Effector CD4-positive, alpha-beta T cell (primary cell): ENCODE measurements at places on chromosomes 3 and 15.

DNA sequence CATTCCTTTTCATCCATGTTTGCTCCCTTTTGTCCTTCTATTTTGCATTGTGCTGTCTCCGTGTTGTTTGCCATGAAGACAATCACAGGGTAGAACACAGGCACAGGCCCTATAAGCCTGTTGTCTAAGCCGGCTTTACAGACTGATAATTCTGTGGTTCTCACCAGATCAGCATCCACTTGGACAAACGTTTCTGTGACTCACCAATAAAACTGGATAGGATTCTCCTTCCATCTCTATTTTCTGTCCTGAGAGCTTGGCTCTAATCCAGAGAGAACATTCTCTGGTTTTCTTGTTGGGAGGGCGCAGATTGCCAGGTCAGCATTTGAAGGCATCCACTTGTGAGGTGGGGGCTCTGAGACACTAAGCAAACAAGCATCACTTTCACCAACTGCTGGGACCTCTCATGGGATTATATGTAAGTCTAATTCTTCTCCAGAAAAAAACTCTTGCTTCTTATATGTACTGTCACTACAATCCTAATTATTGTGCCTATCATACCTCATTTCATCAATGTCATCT lies 101.6 kb downstream of the ERC2 start:
- no peak for DNase-seq

GRCh38 chr3:33146791-33147445 lies 33.1 kb downstream of the CRTAP start:
- no peak for DNase-seq

GRCh38 chr3:119018690-119019463 lies 15.8 kb downstream of the IGSF11 start:
- DNase-seq, result no peak

DNA sequence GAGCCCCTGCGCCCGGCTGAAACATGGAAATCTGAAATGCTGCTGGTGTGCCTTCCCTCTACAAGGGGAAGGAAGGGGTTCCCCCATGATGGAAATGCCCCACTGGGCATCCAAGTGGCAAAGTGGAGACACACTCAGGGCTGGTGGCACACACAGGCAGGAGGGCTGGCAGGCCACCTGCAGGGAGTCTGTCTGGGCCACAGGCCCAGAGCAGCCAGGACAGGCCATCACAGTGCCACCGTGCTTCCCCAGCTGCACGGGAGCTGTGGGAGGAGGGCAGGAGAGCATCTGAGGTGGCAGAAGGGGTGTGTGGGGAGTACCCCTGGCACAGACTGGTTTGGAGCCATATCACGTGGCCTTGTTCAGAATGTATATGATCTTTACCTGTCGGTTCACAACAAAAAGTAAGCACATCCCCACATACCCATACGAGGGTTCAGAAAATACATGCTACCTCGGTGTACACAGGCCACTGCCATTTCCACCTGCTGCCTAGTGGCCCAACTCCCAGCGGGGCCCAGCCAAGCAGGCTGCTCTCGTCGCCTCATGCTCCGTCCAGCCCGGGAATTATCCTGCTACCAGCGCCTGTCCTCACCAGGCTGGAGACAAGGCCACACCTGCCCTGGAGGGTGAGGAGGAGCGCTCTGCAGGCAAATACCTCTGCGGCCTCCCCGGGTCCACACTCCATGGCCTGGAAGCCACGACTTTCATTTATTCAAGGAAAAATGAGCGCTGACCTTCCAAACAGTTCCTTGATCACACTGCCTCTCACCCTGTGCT lies 22.6 kb upstream of the DUSP7 start:
- DNase-seq, result no peak

DNA sequence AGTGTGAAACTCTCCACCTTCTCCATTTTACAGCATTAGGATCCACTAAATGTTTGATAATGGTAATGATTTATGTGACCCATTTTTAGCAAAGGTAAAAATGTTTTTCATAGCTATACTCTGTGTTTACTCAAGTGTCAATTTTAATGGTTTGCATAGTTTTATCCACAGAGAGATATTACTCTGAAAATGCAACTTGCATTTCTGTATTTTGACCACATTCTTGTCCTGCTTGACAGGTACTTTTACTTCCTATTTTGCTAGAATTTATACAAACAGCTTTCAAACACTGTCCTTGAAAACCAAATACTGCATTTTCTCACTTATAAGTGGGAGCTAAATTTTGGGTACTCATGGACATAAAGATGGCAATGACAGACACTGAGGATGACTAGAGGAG lies 62.9 kb downstream of the SERPINI1 start:
- DNase-seq, result no peak

- no peak for DNase-seq
Measured at GRCh38 chr3:73926360-73927202, 301.8 kb upstream of the PDZRN3 start.

- DNase-seq, result no peak
Measured at GRCh38 chr3:54361746-54362283, 239.5 kb downstream of the CACNA2D3 start.

DNA sequence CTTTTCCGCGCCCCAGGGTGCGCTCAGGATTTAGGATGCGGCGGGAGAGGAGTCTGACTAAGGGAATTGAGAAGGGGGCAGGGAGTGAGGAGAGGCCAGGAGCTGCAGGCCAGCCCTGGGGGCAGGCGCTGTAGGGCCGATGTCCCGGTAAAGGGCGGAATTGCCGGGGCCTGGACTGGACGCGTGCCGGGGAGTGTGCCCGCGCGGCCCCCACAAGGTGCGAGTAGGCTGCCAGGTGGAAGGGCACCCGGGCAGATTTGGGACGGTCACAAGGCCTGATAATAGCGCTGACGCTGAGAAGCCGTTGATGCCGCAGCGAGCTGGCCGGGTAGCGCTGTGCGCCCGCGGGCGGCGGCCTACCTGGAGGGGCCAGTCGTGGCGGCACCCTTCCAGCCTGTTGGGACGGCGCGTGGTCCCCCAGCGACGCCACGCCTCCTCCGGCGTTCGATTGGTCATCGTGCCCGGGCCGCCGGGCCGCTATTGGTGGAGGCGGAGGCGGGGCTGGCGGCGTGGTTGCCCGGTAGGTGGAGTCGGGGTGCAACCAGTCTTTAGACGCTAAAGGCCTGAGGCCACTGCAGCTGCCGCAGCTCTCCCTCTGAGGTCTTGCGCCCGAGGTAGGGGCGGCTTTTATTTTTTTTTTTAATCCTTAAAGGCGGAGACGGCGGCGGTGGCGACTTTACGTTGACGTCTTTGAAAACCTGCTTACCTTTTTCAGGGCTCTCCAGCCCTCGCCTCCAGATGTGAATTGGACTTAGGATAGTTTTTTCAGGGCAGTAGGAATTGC lies 903 bp downstream of the SLC25A38 start:
- peak; percentile 91 for DNase-seq

DNA sequence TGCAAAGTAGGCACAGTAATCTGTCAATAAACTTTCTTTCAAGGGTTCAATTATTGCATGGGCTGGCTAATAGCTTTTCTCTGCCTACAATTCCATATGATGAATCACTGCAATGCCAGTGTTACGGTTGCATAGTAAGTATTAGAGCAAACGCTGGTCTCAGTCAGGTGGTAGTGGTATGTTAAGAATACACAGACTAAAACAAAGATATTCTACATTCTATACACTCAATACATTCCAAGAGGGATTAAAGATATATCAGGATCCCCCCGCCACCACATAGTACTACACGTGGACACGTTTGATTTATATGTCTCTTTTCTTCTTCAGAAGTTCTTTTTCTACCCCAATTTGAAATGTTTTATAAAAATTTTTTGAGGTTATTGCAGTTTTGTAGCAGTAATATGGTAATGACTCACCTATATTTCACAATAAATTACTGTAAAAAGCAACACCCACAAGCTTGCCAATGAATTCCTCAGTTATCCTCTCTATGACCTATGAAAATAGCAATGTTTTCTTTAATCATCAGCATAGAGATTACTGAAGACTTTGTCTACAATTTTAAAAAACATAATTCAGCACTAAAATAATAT lies 68.2 kb downstream of the CD200R1L start:
- no peak for DNase-seq

DNA sequence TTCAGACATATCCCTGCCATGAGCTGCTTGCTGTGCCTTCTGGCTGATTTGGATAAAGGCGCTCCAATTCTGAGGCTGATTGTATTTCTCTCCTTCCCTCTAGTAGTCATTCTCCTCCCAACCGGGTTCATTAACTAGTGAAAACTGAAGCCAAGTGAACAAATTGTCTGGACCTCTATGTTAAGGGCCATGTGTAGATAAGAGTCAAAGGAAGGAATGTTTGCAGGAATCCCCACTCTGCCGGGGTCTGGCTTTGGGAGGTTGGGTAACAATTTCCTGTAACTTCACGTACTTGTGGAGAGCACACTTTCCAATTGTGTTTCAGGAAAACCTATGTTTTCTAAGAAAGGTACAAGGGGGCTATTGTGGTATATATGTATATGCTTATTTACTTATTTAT lies 38.2 kb upstream of the SUCLG2 start:
- no peak for DNase-seq

DNA sequence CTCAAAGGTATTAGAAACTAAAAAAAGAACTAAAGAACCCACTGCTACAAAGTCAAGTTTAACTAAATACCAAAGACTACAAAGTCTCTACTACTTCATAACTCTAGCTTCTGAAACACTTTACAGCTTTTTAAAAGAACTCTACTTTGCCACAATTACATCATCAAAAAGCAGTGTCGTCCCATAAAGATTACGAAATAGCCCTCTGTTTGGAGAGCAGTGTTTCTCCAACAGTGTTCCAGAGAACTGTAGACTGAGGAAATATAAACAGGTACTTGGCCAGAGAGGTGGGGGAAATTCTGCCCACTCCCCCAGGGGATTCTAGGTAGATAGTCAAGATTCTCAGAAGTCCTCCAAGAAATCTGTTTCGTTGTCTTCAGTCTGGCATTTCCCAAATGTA lies 225.6 kb downstream of the PDZRN3 start:
- DNase-seq, result no peak
